ENCODE measurements at places on chromosomes 16 and 17.

GRCh38 chr17:81015136-81015535 is 19.8 kb upstream of the BAIAP2 start:
- no peak for DNase-seq

- DNase-seq: no peak
Observed at GRCh38 chr16:5432166-5432565, 334.6 kb upstream of the EEF2KMT start.

DNA sequence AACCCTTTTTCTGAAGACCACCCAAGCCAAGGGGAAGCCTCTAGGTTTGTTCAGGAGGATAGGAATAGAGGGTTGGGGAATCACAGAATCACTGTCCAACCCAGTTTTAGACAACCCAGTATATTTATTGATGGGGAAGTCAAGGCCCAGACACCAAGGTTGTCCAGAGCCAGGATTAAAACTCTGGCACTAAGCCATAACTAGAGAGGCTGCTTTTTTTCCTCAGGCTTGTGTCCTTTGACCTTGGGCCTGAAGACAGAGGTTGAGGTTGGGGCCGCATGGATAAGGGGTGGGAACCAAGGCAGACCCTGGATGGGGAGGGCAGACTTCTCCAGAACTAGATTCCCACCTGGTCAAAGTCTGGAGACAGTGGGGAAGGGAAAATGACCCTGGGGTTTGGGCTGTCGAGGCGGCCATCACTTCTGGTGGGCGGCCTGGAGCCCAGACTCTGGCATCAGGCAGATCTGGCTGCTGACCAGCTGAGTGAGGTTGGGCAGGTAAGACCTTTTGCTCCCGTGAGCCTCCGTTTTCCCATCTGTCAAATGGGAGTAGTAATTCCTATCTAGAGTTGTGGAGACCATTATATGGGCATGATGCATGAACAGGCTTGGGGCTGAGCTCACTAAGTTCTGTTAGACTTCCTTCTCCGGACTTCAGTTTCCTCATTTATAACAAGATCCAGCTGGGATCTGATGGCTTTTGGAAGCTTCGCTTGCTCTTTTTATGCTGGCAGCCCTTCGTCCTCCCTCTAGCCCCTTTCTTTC is 17.9 kb downstream of the IGFBP4 start:
- no peak for DNase-seq

DNA sequence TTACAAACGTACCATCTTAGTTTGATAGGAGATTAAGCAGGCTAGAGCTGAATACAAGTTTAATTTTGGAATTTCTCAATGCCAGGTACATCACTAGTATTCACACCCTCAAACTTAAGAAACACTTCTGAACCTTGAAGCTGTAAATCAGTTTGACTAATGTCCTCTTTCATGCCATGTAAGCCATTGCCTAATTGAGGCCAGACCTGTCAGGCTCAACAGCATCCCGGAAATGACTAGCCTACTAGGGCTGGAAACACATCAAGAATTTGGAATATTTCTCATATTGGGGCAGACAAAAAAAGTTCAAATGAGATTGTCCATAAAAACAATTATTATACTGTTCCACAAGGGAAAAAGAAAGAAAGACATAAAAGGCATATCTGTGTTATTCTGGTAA is 1.7 kb downstream of the USP32 start:
- peak; percentile 54 for DNase-seq

GRCh38 chr16:47713225-47713595 is 252.1 kb downstream of the PHKB start:
- DNase-seq: peak; percentile 32

GRCh38 chr16:2966808-2967191 is 2.3 kb upstream of the PAQR4 start:
- no peak for DNase-seq

DNA sequence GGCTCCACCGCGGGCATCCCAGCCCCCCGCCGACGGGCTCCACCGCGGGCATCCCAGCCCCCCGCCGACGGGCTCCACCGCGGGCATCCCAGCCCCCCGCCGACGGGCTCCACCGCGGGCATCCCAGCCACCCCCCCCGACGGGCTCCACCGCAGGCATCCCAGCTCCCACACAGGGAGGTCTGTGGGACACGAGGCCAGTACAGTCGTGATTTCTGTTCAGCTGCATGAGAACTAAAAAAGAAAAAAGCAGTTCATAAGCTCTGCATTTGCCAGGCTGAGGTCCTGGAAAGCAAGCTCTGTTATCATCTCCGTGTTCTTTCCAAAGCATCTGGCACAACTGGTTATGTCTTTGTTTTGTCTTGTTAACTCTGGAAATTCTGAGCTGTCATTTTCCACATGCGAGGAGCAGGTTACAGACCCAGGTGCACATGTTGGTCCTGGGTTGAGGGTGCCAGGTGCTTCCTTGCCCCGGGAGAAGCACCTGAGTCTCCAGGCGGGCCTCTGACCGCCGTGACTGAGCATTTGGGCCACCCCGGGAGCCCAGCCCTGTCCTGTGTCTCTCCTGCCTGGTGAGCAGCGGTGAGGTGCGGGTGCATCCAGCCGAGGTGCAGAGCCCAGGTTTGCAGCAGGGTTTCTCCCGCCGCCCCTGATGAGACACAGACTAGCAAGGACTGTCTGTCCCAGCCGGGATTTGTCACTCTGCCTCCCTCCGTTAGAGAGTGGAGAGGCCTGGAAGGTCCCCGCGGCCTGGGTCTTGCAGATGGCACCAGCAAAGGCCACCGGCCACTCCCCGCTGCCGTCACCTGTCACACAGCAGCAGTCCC is 9.9 kb upstream of the WFIKKN1 start:
- DNase-seq: no peak

Data from urothelium cell line (cell line).